ENCODE measurements at places on chromosomes 5 and 9.

- DNase-seq, result no peak
Observed at GRCh38 chr9:114718801-114719221, 36.8 kb upstream of the TEX48 start.

GRCh38 chr5:10652606-10653005 lies 88.7 kb downstream of the ANKRD33B start:
- no peak for DNase-seq

GRCh38 chr9:112582371-112583262 lies 96.0 kb downstream of the KIAA1958 start:
- DNase-seq, result no peak

- no peak for DNase-seq
Observed at GRCh38 chr5:140056880-140057279, 13.8 kb upstream of the NRG2 start.

DNA sequence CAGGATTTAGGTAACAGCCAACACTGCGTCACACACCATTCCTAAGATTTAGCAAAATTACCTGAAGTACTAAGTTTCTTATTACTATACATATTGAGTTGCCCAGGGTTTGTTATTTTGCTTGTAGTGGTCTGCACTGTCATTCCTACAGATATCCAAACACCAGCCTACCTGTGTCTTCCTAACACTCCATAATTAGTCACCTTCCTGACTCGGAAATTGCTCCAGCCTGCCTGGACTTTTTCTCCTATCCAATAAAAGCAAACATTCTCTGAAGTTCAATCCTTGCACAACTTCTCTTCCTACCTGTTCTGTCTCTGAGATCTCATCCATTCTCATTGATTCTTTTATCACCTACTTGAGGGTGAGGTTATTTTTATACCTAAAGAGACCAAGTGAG lies 243.9 kb downstream of the NR2F1-AS1 start:
- DNase-seq, result no peak

GRCh38 chr5:19880859-19881436 lies 107.1 kb downstream of the CDH18 start:
- no peak for DNase-seq

GRCh38 chr5:144142139-144142823 lies 28.2 kb downstream of the YIPF5 start:
- peak; percentile 7 for DNase-seq

DNA sequence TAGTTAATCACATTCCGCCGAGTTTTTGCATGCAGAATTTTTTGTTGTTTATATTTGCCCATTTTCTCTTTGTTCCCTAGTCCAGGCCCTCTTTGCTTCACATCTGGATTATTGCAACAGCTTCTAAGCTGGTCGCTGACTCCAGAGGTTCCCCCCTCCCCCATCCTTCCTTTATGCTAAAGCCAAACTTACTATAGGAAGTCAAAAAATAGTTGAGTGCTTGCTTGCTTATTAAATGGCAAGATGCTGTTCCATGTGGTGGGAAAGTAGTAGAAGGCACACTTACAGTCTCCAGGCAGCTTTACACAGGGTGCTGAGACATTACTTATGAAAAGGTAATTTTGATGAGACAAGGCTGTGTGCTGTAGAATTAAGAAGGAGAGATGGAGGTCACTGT lies 1.3 kb downstream of the ZBTB34 start:
- DNase-seq, result no peak

DNA sequence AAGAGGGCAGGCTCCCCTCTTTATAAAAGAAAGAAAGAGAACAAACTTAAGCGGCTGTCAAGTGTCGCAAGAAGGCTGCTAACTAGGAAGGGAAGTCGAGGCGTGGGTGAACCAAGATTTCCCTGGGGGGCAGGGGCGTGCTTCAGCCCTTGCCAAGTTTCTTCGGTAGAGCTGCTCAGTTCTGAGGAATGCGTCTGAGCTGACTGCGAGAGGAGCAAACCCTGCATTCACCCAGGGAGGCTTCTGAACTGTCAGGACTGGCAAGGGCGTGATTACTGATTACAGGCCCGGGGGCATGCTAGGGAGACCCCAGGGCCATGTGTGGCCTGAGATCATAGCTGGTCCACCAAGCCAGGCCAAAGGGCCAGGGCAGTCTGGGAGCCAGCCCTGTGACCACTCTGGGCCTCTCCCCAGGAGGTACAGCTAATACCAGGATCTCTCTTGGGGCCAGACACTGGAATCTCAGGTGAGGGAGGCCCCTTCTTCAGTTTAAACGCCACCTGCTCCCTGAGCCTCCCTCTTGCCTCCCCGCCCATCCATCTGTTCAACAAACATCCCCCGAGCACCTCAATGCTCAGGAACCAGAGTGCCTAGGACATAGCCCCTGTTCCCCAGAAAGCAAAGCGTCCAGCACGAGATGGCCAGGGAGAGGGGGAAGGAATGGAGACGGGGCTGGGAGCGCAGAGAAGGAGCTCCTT lies 30.9 kb downstream of the SARDH start:
- no peak for DNase-seq

- DNase-seq, result no peak
Observed at GRCh38 chr9:124345751-124346281, 69.4 kb downstream of the PSMB7 start.

- DNase-seq, result no peak
Observed at GRCh38 chr5:9363026-9363425, 182.8 kb downstream of the SEMA5A start.

GRCh38 chr9:33372900-33373299 lies 29.5 kb downstream of the AQP7 start:
- DNase-seq, result no peak

GRCh38 chr9:109856785-109857184 lies 76.8 kb downstream of the PALM2AKAP2 start:
- no peak for DNase-seq

- DNase-seq, result no peak
Observed at GRCh38 chr9:135677641-135678168, 14.6 kb downstream of the LCN9 start.

Measured in AG04450 (cell line).